Stimulated activated CD4-positive, alpha-beta T cell treated with anti-CD3 and anti-CD28 coated beads, Interleukin-15, amount 100 ng/mL, for 24 hours (primary cell): ENCODE measurements at places on chromosomes 4 and X.

DNA sequence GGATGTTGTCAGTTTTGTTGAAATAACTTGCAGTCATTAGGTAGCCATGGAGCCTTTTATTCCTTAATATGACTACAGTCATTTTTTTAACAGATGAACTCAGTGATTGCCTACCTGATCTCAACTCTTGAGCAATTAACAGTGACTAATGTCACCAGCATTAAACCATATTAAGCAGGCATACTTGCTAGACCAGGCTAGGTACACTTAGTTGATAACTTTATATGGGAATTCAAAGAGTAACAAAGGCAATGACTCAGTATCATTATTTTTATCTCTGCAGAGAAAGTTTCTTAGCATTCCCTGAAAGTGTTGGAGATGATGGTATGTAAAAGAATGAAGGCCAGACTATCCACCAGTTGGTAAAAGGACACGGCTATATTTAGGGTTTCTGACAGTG, at the start of gene C4orf54:
Gene C4orf54, minus strand, starts transcription at position 31 of the 400 bp plus-strand sequence. CDS start 3,180 bp downstream, outside the sequence.
- DNase-seq, result no peak

DNA sequence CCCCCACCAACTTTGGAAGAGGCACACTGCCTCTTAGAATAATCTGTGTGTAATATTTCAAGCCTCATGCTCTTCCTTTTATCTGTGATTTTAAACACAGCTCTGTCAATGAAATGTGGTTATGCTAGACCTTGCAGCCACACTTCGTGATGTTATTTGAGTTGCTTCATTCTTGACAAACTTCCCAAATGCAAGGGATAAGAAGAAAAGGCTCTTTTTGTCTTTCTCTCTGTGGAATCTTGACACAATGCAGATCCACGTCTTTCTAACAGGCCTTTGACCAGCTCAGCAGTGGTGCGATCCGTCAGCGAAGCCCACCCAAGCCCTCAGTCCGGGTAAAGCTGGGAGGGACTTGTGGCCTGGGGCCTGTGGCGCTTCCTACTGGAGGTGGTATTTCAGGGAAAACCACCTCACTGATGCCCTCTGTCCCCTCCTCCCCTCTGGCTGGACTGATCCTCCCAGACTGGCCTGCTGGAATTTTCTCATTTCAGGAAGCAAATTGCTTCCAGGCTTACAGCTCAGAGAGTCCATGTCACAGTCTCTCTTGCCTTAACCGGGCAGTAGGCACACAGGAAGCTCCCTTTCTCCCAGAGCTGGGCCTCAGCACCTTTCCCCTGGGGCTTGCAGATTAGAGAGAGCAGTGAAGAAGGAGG, 19.5 kb upstream of the CCKAR start:
- no peak for DNase-seq

- DNase-seq, result peak; percentile 21
These were observed 1.5 kb downstream of the RBPJ start for GRCh38 chr4:26322346-26322745.

DNA sequence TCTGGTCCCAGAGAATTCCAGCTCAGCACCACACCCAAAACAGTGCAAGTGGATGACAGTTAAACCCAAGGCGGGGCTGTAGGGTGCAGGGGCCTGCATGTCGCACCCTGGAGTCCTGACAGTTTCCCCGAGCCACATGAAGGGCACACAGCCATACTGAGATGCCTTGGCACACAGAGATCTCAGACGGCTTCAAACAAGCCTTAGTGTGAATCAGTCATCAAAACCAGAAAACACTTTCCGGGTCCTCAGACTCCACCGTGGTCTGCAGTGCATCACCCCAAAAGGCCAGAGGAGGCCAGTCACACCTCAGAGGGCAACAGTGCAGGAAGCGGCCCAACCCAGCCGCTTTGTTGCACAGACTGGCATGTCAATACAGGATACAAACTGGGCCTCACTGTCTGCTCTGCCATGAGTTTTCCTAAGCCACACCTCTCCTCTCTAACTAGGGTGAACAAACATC, 64.6 kb upstream of the ENPP6 start:
- DNase-seq, result peak; percentile 69

- no peak for DNase-seq
These were observed 58.4 kb downstream of the DCUN1D4 start for GRCh38 chr4:51901363-51901762.

DNA sequence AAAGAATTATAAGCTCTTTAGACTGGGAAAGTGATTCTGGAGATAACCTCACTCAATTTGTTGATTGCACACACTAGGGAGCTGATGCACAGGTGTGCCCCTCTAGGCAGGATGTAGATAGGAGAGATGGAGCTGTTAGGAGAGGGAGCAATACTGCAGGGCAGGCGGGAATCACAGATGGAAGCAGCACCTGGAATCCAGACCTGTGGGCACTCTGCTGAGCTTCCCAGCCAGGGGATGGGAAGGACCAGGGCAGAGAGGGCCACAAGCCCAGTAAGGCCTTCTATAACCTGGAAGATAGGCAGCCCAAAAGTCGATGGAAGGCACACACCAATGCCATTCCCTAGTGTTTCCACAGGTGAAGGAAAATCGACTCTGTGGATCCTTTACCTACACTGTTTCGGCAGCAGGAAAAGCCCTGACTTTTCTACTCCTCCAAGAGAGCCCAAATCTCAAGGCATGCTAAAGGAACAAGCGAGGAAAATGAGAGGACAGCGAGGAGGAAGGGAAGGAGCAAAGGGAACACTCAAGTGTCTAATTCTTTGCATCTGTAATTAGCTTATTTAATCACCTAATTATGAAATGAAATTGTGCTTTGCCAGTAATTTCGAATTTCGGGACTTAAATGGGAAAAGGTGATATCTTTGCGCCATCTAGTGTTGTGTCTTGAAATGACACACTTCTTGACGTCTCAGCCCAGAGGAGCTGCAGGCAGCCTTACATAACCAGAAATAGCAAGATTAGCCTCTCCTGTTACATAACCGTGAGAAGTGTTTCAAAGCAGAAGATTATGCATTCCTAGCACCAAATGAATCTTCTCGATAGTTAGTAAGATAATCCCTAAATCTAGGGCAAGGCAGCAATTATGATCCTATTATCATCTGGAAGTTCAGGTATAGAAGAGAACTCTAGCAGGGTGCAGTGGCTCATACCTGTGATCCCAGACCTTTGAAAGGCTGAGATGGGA, 31.0 kb upstream of the TLR3 start:
- peak; percentile 17 for DNase-seq

DNA sequence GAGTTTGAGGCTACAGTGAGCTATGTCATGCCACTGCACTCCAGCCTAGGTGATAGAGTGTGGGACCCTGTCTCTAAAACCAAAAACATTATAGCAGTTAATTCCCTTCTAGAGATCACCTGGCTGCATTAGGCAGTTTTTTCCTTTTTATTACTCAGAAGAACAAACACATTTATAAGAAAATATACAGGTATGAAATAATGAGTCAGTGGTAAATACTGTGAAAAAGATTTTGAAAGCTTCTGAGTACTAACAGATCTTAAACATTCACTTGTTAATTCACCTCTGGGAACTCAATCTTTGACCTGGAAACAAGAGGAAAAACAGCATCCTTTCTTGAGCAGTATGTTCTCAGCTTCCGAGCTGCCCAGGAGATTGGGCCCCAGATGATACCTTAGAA, 64.1 kb downstream of the UCHL1 start:
- no peak for DNase-seq

GRCh38 chr4:19104176-19104575, 1082.6 kb upstream of the LCORL start:
- no peak for DNase-seq

DNA sequence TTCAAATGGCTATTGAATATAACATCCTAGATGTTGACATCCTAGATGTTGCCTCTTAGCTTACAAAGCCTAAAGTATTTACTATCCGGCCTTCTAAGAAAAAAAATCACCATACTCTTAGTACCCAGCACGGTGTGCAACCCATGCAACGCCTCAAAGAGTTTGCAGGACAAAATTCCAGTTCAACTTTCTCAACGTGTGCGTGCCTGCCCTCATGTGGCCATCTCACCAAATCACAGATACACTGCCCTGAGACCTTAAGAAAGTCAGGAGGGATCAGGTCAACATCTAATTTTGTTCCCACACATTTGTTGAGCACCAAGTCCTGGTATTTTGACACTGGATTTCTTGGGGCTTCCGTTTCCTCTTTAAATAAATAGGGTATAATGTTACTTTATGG, 68.3 kb downstream of the CRMP1 start:
- DNase-seq, result peak; percentile 11

DNA sequence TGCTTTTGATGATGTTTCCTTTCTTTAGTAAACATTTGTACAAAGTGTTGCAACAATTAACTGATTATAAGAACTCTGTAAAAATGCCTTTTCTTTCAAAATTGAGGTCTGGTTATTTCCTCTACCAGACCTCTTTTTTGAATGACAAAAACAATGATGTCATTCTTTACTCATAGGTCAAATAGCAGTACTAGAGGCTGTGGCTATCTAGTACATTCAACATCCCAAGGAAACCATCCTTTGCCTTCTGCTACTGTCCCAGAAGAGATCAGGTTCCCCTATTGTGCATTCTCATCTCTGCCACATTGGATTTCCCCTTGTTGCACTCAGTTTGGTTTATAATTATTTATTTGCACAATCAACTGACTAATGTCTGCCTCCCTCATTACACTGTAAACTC, 19.1 kb upstream of the MAD2L1 start:
- DNase-seq, result no peak

DNA sequence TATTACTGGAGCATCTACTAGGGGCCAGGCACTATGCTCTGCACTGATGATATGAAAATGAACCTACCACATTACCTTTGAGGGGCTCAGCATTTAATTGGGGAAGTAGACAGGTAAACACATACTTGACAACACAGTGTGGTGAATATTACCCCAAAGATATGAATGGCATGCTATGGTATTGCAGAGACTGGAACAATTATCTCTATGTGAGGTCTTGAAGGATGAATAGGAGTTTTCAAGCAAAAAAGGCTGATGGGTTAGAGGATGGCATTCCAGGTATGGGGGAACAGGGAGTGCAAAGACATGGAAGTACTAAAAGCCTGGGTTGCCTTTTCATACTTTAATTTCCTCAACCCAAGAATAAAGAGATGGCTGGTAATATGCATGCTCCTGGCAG, 59.1 kb upstream of the CAPN6 start:
- DNase-seq, result no peak

GRCh38 chr4:121860121-121860520, 10.2 kb downstream of the BBS7 start:
- DNase-seq, result no peak

- no peak for DNase-seq
These were observed 109.6 kb downstream of the MAML3 start for GRCh38 chr4:140044337-140044902.

GRCh38 chr4:171239196-171239595, 574.0 kb upstream of the GALNTL6 start:
- no peak for DNase-seq

- DNase-seq, result no peak
These were observed 208.1 kb downstream of the TRIML1 start for GRCh38 chr4:188347339-188347738.

DNA sequence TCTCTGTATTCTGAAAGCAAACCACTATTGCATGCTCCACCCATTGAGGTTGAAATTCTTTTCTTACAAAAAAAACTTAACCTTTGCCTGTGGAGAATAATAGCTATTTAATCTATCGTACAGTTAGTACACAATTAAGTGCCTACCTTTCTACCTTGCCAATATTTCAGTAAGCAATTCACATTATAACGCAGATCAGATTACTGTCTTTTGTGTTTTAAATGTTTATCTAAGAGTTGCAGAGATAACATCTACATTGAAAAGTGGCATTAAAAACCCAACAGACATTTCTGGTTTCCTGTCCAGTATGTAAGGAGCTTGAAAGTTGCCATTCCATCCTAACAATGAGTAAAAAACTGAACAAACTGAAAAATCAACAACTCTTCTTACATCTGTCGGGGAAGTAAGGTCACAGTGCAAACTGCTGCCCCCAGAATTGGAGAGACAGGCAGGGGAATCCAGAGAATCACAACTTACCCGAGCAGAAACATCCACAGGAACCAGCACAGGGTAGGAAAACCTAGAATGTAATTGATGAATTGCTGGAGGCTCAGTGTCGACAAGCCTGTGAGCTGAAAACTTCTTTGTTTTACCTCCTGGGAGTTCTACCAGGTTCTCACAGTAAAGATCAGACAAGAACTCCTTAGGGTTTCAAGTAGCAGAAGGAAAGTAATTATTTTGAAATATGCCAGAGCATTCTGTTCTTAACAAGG, 27.3 kb upstream of the ACSL4 start:
- no peak for DNase-seq

GRCh38 chr4:15488658-15489470, 19.2 kb downstream of the CC2D2A start:
- no peak for DNase-seq
